ENCODE measurements at places on chromosomes 6 and 20.

DNA sequence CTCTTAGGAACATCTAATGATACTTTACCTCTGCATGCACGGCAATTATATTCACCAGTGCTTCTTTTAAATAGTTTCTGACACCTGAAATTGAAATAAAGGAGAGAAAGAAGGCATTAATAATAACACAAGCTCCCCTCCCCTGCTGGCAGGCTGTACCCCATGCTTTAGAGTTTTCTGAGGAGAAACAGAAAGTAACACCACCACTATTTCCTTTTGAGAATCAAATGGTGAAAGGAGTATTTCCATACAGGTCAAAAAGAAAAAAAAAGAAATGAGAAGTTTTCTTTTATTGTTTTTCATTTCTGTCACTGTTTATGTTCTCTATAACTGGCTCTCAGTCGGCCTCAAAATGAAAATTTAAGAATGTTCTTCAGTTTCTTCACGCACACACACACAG is 108.1 kb downstream of the IRF4 start:
- no peak for DNase-seq

DNA sequence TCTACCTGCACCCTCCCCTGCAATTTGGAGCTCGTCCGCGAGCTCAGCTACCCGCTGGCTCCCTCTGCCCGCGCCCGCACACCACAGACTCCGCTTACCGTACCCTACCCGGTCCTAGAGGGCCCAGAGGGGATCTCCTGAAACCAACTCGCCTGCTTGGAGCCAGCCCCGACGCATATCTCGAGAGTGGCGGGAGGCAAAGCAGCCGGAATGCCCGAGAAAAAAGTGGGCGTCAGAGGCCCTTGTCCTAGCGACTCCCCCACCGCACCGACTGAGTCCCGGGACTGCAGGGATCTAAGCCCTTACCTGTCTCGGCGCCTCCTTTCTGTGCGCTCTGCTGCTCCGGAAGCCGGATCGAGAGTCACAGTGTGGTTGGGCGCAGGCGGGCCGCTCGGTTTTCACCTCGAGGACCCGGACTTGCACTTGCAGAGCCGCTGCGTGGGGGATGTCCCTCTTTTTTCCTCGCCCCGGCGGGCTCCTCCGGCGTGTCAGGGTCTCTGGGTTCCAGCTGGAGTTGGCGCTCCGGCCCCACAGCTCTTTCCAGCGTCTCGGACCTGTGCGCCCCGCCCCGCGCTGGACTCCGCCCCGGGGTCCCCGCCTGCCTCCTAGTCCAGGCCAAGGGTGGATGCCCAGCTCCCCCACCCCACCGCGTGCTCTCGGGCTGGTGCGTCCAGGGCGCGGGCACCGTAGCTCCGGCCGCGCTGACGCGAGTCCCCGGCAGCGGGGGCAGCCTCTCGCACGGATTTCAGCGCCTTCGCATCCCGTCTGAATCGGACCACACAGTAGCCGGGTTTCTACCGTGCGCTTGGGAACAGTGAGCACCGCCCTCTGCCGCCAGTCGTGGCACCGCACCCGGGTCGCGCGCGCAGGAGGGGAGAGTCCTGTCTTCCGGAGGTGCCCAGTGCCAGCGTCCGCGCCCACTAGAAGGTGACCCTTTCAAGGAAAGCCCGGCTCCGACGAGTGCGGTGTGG is at the start of gene PROKR2:
Gene PROKR2 (minus strand): TSS at position 767 of the 971 bp plus-strand sequence. CDS start 2,585 bp downstream, outside the sequence.
- DNase-seq = no peak

DNA sequence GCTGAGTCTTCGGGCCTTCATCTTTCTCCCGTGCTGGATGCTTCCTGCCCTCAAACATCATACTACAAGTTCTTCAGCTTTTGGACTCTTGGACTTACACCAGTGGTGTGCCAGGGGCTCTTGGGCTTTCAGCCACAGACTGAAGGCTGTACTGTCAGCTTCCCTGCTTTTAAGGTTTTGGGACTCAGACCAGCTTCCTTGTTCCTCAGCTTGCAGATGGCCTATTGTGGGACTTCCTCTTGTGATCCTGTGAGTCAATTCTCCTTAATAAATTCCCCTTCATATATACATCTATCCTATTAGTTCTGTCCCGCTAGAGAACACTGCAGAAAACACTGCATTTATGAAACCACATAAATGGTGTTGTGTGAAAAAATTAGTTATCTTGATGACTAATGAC is 13.9 kb upstream of the BCLAF1 start:
- no peak for DNase-seq

- DNase-seq = peak; percentile 81
Measured at GRCh38 chr6:142926494-142927270, 18.3 kb downstream of the HIVEP2 start.

DNA sequence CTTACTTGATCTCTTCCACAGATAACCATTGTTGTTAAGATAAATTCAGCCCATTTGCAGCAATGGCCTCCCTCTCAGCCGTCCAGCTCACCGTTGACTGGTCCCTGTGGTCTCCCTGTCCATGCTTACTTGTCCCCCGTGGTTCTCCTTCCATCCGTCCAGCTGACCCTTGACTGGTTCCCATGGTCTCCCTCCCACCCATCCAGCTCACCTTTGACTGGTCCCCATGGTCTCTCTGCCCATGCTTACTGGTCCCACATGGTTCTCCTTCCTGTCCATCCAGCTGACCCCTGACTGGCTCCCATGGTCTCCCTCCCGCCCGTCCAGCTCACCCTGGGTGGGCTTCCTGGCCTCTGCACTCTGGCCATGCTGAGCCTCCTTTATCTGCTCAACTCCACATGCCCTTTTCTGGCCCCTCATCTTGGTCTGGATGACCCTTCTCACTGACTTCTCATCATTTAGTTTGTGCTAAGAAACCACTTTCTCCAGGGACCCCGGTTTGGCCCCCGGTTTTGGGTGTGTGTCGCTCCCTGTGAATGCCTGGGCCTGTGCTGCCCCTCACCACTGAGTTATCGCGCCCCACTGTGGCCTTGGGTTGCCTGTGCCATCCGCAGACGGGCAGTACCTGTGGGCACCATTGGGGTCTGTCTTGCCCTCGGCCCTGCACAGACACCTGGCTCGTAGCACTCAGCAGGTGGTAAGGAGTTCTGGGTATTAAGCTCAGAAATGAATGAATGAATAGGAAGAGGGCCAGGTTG is 146.4 kb downstream of the ERMARD start:
- DNase-seq = no peak

GRCh38 chr6:42783177-42783875 is 1.5 kb downstream of the BICRAL start:
- peak; percentile 60 for DNase-seq

DNA sequence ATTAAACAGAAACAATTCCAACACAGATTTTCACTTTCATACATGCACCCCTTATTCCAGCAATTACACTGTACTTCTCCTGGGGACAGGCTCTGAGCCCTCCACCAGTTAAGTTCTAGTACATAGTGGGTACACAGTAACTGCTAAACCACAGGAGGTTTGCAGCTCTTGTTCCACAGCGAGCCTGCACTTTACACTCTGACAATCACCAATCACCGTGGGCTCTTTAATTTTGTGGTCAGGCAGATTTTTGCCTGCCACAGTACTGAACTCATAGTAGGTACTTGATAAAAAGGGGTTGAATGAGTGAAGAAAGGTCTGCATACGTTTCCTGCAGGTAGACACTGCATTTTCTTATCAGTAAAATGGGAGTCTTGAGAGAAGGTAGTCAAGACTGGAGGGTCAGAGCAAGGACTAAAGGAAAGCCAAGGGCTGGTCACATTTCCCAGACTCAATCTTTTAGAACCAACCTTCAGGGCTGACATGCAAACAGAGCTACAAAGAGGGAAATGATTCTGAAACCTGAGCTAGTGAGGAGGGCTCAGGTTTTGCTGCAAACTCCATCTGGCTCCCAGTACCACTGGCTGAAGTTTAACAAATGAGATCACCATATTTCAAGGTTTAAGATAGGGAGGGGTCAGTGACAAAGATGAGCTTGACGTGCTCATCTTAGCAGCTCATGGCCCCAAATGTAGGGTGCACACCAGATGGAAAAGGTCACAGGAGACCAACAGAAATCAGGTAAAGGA is 404.6 kb downstream of the BTBD9 start:
- no peak for DNase-seq

GRCh38 chr6:4676016-4676415 is 100.2 kb upstream of the CDYL start:
- no peak for DNase-seq

- no peak for DNase-seq
Measured at GRCh38 chr20:9993137-9993536, 41.6 kb upstream of the ANKEF1 start.

DNA sequence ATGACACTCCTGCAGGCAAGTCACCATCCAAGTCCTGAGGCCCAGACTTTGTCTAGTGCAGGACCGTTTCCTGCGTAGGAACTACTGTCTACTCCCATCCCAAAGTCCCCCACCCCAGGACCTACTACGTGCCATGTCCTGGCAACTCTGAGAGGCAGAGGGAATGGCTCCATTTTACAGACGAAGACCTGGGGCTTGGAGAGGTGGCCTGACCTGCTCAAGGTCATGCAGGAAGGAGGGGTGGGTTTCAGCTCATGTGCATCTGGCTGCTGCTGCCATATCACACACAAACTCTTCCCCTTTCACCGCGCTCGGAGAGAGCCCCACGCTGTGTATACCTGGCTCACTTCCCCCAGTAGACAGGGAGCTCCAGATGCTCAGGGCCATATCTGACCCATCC is 1.2 kb upstream of the NOL4L start:
- no peak for DNase-seq

- no peak for DNase-seq
Measured at GRCh38 chr20:22703843-22704242, 119.5 kb upstream of the FOXA2 start.

GRCh38 chr6:28003661-28004060 is 46.6 kb downstream of the OR2B6 start:
- no peak for DNase-seq

- DNase-seq = no peak
Measured at GRCh38 chr6:13273202-13273930, 55.0 kb downstream of the TBC1D7 start.

DNA sequence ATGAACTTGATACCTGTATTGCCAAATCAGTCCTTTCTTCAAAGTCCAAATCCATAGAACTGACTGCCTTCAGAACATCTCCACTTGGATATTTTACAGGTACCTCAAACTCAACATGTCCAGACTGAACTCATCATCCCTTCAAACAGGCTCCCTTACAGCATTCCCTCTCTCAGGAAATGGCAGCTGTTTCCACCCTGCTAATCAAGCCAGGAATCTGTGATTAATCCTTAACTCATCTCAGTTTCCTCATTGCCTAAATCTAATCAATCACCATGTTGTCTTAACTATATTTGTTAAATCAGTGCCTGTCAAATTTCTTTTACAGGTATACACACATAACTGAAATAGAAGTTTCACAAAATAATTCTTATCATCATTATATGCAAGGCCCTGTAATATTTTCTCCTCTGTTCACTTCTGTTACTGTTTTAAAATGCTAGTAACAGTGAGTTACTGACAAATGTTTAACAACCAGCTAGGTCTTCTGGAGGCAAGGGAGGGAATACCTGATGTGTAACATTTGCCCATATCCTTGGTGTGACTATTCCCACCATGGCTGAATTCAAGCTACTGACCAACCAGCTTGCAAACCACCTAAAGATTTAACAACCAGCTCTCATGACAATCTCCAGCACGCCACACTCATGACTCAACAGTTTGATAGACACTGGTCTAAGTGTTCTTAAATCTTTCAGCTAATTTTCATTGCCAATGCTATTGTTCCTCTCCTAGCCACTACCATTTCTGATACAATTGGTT is 124.9 kb downstream of the ADAT2 start:
- DNase-seq = no peak

- peak; percentile 33 for DNase-seq
Measured at GRCh38 chr20:48904566-48905296, 16.8 kb upstream of the ARFGEF2 start.

- no peak for DNase-seq
Measured at GRCh38 chr6:35371494-35372262, 29.3 kb downstream of the PPARD start.

DNA sequence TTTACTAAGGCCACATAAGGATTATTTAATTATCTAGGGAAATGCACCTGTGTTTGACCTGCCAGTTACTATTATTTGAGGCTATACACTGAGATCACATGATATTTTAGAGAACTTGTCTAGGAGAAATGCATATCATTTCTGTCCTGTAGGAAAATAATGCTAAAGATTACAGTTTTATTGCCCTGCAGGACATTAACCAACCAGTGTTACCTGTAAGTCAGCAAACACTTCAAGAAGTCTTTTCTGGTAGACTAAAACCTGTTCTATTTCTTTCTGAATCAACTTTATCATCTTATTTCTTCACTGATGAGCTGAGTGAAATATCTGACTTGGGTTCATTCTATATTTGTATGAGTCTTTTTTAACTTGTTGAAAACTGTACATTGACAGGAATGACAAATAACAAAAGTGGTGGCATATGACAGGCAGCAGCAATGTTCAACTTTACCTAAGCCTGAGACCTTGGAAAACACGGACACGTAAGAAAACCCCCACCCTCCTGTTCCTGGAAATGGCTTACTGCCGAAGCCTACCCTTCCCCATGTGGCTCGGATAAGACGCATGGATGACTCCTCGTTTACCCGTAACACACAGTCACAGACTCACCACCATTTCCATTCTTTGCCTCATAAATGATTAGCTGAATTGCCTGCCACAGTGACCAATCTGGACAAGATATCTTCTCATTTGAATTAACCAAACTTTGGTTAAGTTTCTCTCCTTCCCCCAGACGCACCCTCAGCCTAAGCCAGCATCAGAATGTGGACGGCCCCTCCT is 118.0 kb upstream of the CD93 start:
- no peak for DNase-seq

GRCh38 chr6:24909241-24910216 is 26.2 kb downstream of the RIPOR2 start:
- DNase-seq = no peak

DNA sequence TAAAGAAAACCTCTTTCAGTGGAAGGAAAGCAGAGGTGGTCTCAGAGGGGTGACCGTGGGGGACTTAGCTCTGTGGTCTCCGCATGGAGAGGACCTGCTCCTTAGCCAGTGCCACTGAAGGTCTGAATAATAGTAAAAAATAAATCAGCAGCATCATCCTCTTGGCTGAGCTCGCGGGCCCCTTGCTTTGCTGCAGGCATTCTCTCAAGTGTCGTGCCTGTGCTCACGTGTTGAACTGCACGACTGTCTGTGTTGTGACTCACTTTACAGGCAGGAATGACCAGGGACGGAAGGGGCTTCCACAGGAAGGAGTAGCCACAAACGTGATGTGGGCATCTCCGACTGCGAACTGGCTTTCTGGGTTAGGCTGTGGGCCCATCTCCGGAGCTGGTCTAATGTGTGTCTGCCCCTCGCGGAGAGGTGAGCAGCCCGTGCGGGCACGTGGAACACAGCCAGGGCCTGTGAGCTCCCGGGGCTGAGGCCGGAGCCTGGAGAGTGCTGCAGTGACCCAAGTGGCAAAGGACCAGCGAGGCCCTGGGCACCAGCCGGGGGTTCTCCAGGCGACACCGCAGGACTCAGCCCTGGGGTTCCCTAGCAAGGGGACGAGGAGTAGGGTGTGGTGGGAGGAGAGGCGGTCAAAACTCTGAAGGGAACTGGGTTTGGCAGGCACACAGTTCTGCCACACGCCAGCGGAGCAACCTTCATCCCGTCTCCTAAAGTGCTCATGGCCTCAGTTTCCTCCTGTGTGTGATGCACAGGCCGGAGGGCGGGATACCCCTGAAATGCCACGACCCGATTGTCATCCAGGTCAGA is 89.2 kb downstream of the RAMACL start:
- no peak for DNase-seq

GRCh38 chr20:63692436-63693082 is 3.9 kb upstream of the TNFRSF6B start:
- DNase-seq = no peak

- DNase-seq = no peak
Measured at GRCh38 chr6:73747289-73747688, 51.3 kb downstream of the CD109 start.

All from NK-92 treated with Interleukin-12 subunit alpha and Interleukin-12 subunit beta, amount 100 ng/mL, for 24 hours (cell line).